SK-N-MC (cell line): ENCODE measurements at places on chromosomes 12 and 14.

DNA sequence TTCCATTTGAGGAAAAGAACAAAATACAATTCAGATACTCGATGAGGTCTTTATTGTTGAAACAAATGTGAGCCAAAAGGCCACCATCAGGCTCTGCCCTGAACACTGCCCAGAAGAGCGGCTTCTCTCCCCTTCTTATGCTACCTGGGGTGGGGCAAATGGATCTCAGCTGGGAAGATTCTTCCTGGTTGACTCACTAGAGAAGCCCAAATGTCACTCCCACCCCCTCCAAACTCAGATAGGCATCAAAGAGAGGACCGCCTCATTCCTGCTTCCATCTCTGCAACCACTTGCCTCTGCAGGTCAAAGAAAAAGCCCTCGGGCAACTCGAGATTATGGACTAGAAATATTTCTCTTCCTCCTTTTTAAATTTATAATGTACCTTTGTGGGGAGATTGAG lies 55.8 kb downstream of the TBX3 start:
- no peak for DNase-seq

DNA sequence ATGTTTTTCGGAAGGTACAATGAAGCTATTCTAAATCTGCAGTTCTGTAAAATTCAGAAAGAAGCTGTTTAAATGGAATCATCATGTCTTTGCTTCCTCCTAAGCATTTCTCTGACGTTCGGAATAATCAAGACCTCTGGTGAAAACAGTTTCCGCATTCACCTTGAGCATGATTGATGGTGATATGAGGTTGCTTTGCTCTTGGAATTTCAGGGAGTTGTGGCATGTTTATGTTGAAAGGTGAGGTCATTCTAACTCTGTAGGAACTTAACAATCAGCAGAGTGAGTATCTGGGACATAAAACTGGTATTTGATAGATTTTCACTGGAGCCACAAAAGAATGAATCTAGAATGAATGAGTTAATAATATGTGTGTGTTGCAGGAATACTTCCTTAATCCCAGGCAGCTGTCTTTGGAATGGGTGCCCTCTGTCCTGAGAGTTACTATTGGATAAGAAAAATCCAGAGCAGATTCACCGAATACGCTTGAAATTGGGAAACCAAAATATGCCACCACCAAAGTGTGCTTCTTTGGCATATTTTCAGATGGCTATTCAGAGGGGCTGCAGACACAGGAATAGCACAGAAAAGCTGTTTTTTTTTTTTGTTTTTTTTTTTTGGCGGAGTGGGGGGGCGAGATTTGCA lies 599.1 kb downstream of the CCER1 start:
- no peak for DNase-seq

- DNase-seq = no peak
These were observed 2.6 kb downstream of the C12orf42 start for GRCh38 chr12:103493199-103493598.

- no peak for DNase-seq
These were observed 10.6 kb upstream of the CLEC12A start for GRCh38 chr12:9960590-9960989.

DNA sequence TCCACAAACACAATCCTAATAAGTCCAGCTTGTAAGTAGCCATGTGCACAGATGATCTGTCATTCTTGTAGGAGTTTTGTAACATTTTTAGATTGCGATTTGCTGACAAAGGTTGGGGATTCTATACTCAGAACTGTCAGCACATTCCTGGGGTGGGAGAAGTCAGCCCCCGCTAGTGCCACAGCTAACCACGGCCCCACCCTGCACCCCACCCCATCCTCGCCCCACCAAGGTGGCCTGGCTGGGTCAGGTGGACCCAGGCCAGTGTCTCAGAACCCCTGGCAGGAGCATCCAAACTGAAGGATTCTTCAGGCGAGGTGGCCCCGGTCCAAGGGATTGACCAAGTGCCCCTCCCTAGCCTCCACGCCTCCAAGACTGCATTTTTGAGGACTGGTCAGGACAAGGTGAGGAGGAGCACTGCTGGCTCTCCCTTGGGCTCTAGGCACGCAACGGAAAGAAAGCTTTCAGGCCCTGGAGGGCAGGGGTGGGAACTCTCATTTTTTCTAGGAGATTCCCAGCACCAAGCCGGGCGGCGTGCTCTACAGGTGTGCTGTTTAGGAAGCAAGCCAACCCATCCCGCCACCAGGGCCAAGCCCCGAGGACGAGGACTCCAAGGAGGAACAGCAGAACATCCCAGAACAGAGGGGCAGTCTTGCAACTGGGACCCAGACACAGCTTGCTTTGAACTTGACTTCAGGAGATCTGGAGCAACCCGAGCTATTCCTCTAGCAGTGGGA lies 172.8 kb downstream of the BCL11B start:
- DNase-seq = no peak

DNA sequence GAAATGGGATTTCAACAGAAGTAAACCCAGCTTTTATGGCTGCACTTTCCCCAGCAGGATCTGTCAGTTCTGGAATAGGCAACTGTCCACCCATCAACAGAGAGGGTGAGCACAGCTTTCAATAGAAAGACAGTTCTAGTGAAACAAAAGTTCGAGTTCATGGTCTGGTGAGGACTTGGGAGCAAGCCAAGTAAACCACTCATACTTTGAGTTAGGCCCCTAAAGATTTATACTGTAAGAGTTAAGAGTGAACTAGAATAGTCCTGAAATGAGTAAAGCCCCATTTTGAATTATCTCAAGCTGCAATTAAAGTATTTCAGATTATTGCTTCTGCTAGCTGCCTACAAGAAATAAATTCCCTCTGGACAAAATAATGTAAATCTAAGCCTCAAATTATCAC lies 82.6 kb downstream of the METTL25 start:
- DNase-seq = no peak

DNA sequence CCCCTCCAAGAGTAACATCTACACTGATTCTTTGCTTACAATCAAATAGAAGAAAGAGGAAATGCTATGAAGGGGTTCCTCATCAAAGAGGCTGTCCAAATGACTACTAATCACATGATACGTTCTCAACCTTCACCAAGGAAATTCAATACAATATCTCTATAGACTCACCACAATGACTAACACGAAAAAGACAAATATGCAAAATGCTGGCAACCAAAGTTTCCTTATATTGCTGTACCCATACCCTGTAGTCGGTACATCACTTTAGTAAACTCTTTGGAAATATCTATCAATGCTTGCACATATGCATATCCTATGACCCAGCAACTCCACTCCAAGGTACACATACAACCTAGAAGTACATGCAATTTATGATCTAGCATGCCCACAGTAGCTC lies 1296.6 kb downstream of the AACS start:
- no peak for DNase-seq

GRCh38 chr12:43333644-43334043 lies 218.4 kb downstream of the ADAMTS20 start:
- DNase-seq = no peak

DNA sequence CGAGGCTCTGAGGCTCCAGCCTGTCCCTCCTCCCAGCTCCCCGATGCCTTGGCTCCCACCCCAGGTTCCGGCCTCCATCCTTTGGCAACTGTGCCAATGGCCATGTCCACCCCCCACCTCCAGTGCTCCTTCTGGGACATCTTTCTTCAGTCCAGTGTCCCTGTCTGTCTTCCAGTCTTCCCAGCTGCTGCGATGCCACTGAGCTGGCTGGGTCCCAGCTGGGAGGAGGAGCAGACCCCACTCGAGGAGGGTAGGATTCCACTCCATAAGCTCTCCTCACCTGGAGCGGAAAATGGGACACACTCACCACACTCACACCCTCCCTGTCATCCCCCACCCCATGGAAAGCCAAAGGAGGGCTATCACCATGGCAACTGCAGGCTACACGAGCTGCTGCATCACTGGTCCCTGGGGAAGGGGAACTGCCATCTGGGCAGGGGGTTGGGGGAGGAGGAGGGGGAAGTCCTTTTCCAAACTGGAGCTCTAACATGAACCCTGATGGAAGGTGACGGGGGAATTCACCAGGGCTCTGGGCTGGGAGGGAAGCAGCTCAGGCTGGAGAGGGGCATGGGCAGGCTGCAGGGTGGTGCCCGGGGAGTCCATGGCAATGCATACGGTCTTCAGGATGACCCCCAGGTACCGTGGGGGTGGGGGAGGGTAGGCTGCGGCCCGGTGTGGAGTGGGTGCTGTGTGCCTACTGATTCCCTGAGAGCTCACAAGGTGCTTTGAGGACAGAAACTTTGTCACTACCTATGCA lies 94.3 kb downstream of the LRRC74A start:
- no peak for DNase-seq

GRCh38 chr12:50055831-50056638 lies 1.4 kb upstream of the ASIC1 start:
- no peak for DNase-seq

GRCh38 chr12:43973993-43974392 lies 138.1 kb downstream of the TMEM117 start:
- DNase-seq = no peak

DNA sequence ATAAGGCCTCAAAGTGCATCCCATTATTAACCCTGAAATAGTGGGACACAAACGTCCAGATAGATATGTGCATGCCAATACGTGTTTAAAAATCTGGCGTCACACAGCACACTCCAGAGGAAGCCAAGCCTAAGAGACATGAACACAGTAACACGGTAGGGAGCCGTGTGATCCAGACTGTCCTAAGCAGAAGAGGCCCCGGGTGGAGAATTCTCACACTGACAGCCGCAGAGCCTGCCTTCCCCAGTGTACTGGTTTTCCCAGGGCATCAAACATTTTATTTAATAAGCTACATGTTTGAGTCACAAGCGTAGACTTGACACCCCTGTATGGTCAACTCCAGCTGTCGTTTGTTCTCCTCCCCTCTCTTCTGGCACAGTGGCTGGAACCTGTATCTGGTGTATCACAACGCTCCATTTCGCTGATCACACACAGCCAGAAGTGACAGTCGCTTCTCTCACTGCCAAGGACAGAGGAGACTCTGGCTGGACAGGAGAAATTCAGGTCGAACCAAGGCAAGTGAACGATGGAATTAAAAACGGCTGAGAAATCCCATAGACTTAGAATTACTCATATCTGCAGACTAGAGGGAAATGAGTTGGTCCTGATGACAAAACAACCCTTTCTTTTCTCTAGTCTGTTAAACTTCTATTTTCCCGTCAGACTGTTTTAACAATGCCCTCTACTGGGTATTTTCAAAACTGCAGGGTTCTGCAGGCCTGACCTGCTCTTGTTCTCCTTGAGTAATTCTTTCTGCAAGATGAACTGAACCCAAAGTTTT lies 359.9 kb downstream of the RGS6 start:
- DNase-seq = peak; percentile 74
